ENCODE measurements at places on chromosomes 12 and 14. TPM values are rescaled to one million over a fixed set of nuclear protein-coding genes. Genes with fewer than 3 reads are reported as not detected.

PTHLH gene
- 2.7 TPM for total RNA-seq

TAS2R8 gene
- not detected for total RNA-seq

GRCh38 chr12:12663644-12664294 lies 32.2 kb downstream of the GPR19 start:
- DNase-seq, result no peak

BATF gene
- total RNA-seq, result 37.3 TPM

TMCC3 gene
- 17.0 TPM for total RNA-seq

NEUROD4 gene
- total RNA-seq, result not detected
